ENCODE measurements at places on chromosomes 4 and X.
A peak's percentile ranks its signal among the peaks of the same experiment; 100 is the strongest.

DNA sequence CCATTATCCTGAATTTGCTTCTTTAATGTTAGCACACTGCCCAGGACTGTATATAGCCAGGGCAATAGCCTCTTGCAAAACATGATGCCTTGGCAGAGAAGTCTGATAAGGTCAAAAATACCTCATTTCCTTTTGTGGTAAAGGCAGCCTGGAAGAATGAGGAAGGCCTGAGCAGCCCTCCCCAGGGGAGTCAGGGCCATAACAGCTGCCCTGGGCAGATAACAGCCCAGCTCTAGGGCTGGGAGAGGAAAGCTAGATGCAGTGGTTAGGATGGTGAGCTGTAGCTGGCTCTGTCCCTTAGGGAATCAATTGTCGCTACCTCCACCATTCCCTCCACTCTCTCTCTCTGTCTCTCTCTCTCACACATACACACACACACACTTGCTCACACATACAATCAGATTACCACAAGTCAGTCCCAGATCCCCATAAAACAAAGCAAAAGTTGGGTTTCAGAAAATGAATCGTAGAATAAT, 29.2 kb downstream of the EFHC2 start:
- peak; percentile 90 for DNase-seq

DNA sequence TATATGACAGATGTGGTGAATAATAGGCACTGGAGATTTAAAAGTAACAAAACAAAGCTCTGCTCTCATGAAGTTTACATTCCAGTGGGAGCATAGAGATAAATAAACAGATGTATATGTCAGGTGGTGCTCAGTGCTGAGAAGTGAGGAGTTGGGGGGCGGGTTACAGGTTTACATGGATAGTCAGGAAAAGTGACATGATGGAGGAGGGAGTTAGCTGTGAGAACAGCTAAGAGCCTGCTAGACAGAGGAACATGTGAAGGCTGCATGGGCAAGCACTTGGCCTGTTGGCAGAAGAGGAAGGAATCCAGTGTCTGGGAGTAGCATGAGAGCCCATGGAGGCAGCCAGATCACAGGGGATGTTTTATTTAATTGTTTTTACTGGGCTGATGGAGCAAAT, 10.2 kb upstream of the TMEM156 start:
- DNase-seq = peak; percentile 12

GRCh38 chrX:39814391-39814790, 283.4 kb downstream of the BCOR start:
- no peak for DNase-seq

- no peak for DNase-seq
Observed at GRCh38 chr4:6342530-6343293, 73.1 kb downstream of the WFS1 start.

- DNase-seq = peak; percentile 54
Observed at GRCh38 chrX:49915361-49916222, 6.8 kb upstream of the CLCN5 start.

DNA sequence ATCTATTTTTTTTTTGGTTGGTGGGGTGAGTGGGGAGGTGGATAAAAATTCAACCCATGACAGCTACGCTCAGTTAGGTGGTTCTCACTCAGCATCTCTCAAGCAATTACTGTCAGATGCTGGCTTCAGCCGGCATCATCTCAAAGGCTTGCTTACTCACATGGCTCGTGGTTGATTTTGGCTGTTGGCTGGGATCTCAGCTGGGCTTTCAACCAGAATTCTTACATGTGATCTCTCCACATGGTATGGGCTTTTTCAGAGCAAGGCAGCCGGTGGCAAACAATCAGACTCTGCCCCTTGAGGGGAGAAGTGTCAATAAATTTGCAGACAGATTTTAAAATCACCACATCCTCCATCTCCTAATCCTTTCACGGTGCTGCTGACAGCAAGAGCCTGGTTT, 47.2 kb downstream of the SLC34A2 start:
- no peak for DNase-seq

- no peak for DNase-seq
Observed at GRCh38 chr4:137621056-137621455, 88.8 kb upstream of the PCDH18 start.

GRCh38 chrX:6225288-6225910, 3.3 kb downstream of the NLGN4X start:
- no peak for DNase-seq

DNA sequence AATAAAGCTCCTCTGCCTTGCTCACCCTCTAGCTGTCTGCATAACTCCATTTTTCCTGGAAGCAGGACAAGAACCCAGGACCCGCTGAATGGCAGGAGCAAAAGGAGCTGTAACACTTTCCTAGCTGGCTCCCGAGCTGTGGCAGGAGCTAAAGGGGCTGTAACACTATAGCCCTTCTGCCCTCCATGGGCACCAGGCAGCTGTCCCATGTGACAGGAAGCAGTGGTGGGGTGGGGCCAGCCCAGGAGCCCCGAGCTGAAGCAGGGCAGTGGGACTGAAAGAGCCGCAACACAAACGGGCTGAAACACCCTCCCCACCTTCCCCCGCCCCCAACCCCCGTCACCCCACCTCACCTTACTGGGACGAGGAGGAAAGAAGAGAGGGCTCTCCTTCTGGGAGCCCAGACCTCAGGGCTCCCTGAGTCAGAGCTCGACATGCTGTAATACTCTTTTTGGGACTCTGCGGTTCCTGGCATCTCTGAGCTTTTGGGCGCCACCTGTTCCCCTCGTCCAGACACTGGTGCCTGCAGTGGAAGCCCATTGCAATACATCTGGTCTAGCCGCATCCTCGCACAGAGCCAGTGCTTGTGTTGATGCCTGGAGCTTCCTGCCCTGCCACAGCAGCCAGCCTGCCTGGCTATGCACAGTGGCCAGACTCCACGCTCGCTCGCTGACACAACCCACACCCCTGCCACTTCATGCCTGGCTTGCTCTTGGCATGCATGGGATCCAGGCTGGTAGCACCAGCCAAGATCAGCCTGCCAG, 39.4 kb downstream of the PPM1K start:
- DNase-seq = no peak

DNA sequence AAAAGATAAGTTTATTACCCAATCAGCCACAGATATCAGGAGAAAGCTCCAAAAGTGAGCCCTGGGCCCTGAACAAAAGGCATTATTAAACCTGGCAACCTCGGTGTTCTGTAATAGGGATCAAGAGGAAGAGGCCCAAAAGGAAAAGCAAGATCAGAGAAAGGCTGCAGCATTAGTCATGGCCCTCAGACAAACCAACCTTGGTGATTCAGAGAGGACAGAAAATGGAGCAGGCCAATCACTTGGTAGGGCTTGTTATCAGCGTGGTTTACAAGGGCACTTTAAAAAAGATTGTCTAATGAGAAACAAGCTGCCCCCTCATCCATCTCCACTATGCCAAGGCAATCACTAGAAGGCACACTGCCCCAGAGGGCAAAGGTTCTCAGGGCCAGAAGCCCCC, 75.7 kb downstream of the AGTR2 start:
- no peak for DNase-seq

DNA sequence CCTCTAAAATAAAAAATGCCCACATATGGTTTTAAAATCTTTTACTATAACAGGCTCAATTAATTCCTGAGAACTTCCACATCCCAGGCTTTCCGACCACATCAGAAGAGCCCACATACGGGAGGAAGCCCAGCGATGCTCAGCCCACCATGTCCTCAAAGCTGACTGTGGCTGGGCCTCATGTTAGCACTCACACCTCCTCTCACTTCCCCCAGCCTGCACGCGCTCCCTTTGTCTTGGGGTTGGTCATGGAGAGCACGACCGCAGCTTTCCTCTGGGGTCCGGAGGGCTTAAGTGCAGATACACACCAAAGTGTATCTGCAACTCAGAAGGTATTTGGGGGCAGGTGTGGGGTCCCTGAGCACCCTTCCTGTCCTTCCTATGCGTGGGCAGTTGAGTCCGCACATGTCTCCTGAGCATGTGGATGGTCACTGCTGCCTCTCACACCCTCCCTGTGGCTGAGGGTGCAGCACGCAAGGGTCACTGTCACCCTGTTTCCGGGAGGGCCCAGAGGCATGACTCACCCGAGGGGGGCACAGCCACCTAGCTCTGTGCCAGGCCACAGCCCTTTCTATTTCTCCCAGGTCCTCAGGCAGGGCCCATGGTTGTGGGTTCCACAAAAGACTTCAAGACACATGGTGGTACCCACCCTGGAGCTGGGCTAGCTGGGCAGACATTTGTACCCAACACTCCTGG, 21.2 kb downstream of the WDR1 start:
- no peak for DNase-seq

GRCh38 chrX:147468600-147468999, 443.1 kb upstream of the FMR1 start:
- no peak for DNase-seq

DNA sequence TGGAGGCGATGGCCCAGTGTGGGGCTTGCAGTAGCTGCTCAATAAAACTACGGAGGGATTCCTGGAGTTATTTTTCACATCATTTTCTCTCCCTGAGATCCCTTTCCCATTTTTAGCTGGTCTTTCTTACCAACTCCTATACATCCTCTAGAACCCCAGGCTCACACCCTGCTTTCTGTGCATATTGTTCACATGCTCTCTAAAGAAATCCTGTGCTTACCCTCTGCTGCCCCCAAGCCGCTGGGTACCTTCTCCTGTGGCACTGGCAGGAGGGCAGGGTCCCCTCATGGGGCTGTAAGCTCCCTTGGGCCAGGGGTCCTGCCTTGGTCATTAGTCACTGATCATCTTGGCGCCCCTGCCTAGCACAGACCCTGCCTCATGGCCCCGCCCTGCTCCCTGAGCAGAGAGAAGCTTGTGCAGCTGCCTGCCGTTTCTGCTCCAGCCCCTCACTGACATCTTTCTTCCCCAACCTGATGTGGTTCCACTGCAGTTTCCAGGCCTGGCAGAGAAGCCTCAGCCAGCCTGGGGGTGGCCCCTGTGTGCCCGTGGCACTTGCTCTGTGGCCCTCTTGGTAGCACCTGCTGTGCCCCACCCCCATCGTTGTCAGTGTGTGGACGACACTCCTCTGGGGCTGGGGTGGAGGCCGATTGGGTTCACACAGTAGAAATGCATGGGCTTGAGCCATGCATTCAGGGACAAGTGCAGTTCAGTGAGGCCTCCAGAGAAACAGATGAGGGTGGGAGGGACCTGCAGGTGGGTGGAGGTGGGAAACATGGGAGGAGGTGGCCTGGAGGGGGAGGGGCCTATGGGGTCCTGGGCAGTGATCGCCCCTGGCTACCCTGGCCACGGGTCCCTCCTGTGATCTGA, 69.5 kb downstream of the WFS1 start:
- no peak for DNase-seq

DNA sequence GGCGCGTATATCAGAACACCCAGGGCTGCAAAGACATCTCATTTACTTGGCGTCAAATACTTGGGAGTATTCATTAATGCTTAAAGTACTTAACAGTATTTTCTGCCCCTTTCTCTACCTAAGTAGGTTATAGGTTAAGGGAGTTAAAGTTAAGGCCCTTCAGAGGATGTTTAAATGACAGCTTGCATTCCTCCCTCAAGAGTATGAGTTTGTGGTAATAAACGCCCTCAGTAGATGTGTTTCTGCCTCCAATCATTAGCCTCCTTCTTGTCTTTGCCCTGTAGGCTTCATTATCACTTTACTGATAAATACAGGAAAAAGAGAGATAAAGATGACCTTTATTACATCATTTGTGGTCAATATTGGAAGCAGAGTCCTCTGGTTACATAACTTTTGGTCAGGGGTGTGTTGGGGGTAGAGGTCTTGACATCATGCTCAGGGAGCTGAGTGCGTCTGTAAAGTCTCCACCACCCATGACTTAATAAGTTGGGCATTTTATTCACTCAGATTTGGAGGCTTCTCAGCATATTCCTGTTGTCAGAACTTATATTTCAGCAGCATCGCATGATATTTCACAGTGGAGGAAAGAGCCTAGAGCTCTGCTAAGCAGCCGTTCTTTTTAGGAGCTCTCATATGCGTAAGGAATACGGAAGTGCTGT, 145.9 kb downstream of the CPE start:
- DNase-seq = no peak

DNA sequence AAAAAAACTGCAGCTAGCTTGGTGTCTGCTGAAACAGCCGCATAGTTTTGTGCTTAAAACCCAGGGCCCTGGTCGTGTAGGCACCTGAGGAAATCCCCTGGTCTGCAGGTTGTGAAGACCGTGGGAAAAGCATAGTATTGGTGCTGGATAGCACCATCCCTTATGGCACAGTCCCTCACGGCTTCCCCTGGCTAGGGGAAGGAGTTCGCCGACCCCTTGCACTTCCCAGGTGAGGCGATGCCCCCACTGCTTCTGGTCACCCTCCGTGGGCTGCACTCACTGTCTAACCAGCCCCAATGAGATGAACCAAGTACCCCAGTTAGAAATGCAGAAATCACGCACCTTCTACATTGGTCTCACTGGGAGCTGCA, 1105.1 kb downstream of the STPG2 start:
- no peak for DNase-seq

DNA sequence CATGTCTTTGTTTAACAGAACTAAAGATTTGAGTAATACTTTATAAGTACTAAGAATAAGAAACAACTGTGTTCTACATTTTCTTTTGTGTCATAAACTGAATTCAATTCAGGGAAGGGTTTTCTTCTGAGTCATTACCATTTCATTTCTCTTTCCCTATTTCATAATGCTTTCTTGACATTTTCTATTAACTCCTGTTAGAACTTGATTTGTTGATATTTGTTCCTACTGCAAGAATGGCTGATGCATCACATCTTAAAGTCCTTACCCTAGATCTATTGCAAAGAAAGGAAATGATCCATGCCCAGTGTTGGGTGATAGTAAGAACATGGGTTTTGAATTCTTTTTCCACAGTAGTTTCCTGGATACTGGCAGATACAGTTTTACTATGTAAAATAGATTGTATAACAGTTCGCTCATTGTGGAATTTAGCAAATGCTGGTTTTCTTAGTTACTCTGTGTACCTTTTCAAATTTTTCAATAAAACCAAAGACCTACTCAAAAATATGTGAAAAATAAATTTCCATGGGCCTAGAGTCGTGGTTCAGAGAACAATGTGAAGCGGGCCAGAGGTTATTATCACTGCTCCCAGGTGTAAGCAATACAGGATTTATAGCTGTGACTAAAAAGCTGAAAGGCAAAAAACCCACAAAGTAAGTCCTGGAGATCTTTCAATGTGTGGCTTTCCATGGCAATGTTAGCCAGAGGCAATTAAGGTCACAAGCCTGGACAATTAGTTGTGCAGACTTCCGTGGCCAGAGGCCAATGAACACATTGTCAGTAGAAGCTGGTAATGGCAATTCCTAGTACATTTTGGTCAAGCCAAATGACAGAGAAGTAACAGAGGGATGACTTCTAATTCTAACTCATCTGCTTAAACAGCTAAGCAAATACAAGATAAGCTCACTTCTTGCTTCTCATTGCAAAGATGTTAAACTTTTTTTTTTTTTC, 127.3 kb upstream of the FAT4 start:
- DNase-seq = no peak

- no peak for DNase-seq
Observed at GRCh38 chr4:170446782-170447181, 357.0 kb upstream of the AADAT start.

GRCh38 chr4:76895619-76896018, 2.3 kb downstream of the SOWAHB start:
- no peak for DNase-seq

DNA sequence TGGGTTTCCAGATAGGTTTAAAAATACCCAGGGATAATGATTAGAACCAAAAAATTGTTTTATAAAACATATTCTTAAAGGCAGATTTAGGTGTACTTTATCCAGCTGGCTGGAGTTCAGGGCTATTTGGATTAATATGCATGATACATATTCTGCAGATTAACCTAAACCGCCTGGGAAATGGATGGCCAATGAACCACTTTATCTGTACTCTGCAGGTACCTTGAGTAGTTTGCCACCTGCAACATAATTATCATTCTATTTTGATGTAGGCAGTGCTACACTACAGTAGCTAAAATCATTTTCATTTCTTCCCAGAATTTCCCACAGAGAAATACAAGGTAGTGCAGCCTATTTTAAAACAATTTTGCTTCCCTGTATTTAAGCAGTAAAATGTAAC, 683.2 kb upstream of the GNPDA2 start:
- no peak for DNase-seq
